Stimulated activated CD8-positive, alpha-beta memory T cell treated with anti-CD3 and anti-CD28 coated beads, Interleukin-7, amount 100 ng/mL, for 48 hours (primary cell): ENCODE measurements at places on chromosomes 7 and 10.

- DNase-seq: no peak
Measured at GRCh38 chr10:66882271-66882670, 43.6 kb upstream of the LRRTM3 start.

DNA sequence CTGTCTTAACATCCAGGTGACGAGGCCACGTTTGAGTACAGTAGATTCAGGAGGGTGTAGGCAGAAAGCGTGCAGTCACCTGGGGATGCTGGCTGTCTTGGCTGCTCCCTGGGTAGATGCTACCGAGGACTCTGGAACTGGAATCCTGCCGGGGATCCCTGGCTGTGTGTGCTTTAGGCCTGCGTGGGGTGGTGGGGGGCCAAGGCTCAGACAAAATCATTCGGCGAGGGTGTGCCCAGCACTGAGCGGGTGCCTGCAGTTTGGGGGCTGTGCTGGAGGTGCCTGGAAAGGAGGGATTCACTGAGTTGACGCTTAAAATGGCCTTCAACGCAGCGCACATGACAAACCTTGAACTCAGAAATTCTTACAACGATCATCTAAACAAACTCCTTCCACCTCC, 93.5 kb upstream of the PODXL start:
- no peak for DNase-seq

DNA sequence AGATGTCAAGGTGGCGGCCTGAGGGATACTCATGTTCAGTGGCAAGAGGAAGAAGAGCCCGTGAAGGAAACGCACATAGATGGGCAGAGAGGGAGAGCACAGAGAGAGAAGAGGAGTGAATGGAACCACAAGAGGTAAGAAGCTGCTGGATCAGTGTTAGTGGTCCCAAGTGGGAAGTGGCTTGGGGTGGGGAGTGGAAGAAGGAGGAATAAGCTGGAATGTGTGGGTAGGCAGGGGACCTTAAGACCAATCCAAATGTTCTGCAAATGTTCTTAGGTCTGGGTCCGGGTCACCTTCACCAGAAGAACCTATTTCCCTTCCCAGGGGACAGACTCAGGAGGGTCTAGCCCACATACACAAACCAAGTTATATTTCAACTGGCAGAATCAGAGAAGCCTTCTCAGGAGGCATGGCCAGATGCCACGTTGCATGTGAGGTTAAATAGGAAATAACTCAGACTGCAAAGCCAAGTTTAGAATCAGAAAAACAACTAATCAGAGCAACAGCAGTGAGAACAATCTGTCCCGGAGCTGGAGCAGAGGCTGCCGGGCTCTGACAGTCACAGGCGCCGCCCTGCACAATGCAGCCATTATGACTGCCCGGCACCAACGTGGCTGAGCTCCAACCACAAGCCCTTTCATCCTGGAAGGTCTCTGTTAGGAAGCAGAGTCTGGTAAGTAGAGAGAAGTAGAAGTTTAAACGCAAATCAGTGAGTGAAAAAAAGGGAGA, 78.6 kb upstream of the ARMC3 start:
- no peak for DNase-seq

DNA sequence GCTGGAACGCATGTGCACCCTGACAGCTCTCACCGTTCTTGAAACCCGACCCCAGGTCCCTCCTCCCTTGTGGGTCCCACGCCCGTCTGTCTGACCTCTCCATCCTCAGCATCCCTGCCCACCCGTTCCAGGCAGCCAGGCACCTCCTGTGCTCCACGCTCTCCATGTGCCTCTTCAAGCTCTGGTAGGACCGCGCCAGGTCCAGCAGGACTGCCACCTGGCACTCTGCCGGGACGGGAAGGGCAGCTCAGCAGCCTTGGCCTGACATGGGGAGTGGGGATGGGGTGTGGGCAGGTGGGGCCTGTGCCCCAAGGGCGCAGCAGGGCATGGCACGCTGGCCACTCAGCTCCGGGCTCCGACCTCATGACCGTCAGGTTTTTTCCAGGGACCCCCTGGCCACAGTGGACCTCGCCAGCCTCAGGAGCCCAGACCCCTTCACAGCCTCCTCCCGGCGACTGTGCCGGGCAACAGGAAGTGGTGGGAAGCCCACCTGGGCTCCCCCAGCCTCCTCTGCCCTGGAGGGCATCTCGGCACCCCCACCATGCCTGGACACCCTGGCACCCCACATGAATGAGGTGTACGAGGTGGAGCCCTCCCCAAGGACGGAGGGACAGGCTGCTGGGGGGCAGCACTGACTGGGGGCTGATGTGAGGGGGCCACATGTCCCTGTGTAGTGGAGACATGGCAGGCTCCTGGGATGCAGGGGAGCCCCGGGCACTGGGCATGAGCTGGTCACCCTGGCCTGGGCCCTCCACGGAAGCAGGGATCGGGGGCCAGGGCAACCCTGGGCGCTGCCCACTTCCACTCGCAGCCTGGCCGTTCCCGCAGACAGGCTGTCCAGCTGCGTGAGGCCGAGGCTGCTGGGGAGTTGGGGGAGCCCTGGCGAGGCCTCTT, 25.1 kb upstream of the NKX6-2 start:
- DNase-seq: no peak

DNA sequence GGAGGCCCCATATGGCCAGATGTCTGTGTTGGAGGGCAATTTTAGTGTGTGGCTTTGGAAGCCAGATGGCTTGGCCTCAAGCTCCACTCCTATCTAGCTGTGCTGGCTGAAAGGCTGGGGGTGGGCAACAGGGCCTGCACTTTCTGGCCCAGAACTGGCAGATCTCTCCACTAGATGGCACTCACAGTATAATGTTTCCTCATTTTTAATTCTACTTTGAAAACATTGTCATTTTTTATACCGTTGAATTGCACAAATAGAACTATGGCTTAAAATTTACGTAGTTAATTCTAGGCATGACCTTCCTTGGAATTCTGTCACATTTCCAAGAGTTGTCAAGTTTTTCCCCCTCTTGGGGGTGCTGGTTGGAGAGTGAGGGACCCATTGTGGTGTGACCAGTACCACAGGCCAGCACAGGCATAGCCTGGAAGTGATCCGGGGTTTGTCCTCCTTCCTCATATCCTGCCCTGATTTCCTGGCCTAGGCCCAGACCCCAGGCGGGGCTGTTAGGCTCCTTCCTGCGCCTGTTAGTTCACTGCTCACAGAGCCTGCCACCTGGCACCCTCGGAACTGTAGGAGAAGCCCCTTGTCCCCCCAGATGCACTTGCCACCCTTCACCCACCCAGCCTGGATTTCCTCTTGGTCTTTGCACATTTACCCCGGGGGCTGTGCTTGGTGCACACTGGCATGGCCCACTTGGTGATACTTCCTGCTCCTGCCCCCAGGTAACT, 52.8 kb downstream of the ARHGAP22 start:
- peak; percentile 5 for DNase-seq

DNA sequence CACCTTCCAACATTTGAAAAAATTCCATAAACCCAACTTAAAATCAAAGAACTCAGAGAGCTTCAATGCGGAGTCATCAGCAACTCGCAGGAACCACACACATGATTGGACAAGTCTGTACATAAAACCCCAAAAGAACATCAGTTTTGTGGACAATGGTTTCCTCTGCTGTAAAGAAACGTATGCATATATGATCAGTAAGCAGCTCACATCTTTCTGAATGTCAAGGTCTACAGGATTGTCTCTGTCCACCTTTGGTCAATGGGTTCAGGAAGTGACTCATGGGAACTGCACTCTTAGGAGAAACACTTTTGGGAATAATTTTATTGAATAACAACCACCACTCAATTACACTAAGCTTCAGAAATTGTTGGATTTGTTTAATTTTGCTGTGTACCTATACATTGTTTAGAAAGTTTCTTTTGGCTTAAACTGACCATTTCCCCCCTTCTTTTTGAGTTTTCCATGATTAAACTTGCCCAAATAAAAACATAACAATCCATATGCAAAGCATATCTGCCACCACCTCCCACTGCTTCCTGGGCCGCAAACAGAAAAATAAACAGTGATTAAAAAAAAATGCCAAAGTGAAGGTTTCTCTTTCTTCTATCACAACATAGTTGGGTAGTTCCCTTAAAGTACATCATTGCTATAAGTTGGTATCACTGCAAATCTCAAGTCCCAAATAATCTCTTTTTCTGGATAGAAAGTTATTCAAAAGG, 27.3 kb upstream of the AFAP1L2 start:
- no peak for DNase-seq

GRCh38 chr7:3860932-3861331, 559.9 kb downstream of the SDK1 start:
- no peak for DNase-seq

DNA sequence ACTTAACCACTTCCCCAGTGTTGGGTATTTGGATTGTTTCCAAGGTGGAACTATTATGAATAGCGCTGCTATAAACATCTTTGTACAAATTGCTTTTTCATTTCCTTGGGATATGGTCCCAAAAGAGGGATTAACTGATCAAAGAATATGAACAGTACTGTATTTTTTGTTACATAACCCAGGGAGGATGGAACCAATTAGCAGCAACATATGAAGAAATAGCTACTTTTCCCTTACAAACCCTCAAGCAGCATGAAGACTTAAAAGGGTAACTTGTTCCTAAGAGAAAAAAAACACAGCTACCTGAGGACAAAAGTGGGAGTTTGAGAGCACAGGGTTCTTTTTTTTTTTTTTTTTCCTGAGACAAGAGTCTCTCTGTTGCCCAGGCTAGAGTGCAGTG, 13.1 kb upstream of the TLX1 start:
- no peak for DNase-seq
